ENCODE measurements at places on chromosomes 3 and 15. TPM values are rescaled to one million over a fixed set of nuclear protein-coding genes. Genes with fewer than 3 reads are reported as not detected.

GRCh38 chr3:159839561-159840379 is 148.9 kb upstream of the IL12A start:
- no peaks in the 10 kb centered on the region for H3K36me3 ChIP-seq
- H3K27me3 ChIP-seq: peaks cover 4% of the 10 kb centered on the region
- H3K4me3 ChIP-seq: no peak within 1 kb of the TSS
- peaks cover 9% of the 10 kb centered on the region for H3K4me1 ChIP-seq

GRCh38 chr3:112561484-112561733 is 353 bp downstream of the ATG3 start:
- H3K27me3 ChIP-seq: no peaks in the 10 kb centered on the region
- peak overlapping the region; percentile 99 for H3K27ac ChIP-seq
- H3K36me3 ChIP-seq: no peaks in the 10 kb centered on the region
- H3K4me3 ChIP-seq: peak overlapping the region; percentile 67

GRCh38 chr15:56053046-56053400 is 59.6 kb upstream of the NEDD4 start:
- no peaks in the 10 kb centered on the region for H3K36me3 ChIP-seq
- no peak overlapping the region for H3K27ac ChIP-seq
- no peaks in the 10 kb centered on the region for H3K27me3 ChIP-seq
- DNase-seq: no peak
- no peaks in the 10 kb centered on the region for H3K4me1 ChIP-seq

- DNase-seq: no peak
- no peak overlapping the region for H3K27ac ChIP-seq
- no peaks in the 10 kb centered on the region for H3K27me3 ChIP-seq
Measured at GRCh38 chr15:25741256-25741580, 121.9 kb downstream of the ATP10A start.

DNA sequence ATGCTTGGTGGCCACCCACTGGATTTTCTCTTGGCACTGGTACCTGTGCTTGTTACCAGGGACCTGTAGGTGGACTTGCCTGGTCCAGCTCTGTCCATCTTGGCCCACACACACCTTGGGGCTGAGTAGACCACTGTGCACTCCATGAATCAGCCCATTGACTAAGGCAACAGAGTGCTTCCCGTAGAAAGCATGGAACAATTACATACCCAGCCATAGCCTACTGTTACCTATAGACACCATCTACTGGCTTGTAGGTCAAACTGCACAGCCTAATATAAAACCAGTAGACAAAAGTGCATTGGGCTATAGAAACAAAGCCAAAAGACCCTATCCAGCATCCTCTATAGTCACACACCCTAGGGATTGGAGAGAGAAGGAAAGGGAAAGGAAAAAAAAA is 378.9 kb downstream of the OTOL1 start:
- H3K4me1 ChIP-seq: no peaks in the 10 kb centered on the region
- H3K27ac ChIP-seq: no peak overlapping the region
- no peak for DNase-seq
- H3K27me3 ChIP-seq: no peaks in the 10 kb centered on the region

- peak overlapping the region; percentile 98 for H3K4me3 ChIP-seq
- H3K36me3 ChIP-seq: no peaks in the 10 kb centered on the region
- DNase-seq: peak; percentile 57
- H3K27me3 ChIP-seq: no peaks in the 10 kb centered on the region
- H3K4me1 ChIP-seq: peaks cover 62% of the 10 kb centered on the region
- peak overlapping the region; percentile 95 for H3K27ac ChIP-seq
Measured at GRCh38 chr15:75203017-75203907, 1.6 kb downstream of the C15orf39 start.

- DNase-seq: no peak
- no peaks in the 10 kb centered on the region for H3K27me3 ChIP-seq
- H3K36me3 ChIP-seq: no peaks in the 10 kb centered on the region
- no peaks in the 10 kb centered on the region for H3K4me1 ChIP-seq
- H3K4me3 ChIP-seq: no peak overlapping the region
Measured at GRCh38 chr15:70432924-70433495, 330.3 kb downstream of the UACA start.

- H3K4me3 ChIP-seq: no peak overlapping the region
- H3K27me3 ChIP-seq: no peaks in the 10 kb centered on the region
- H3K36me3 ChIP-seq: no peaks in the 10 kb centered on the region
- DNase-seq: no peak
Measured at GRCh38 chr15:78179906-78180305, 30.7 kb downstream of the IDH3A start.

GRCh38 chr15:71780115-71780976 is 30.0 kb upstream of the NR2E3 start:
- peak; percentile 31 for DNase-seq
- H3K27ac ChIP-seq: peak overlapping the region; percentile 5
- H3K36me3 ChIP-seq: no peaks in the 10 kb centered on the region
- no peaks in the 10 kb centered on the region for H3K4me1 ChIP-seq

- H3K27ac ChIP-seq: no peak overlapping the region
- no peak overlapping the region for H3K4me3 ChIP-seq
- no peaks in the 10 kb centered on the region for H3K4me1 ChIP-seq
- no peak for DNase-seq
Measured at GRCh38 chr3:169390271-169390670, 273.2 kb downstream of the MECOM start.

- H3K27ac ChIP-seq: no peak overlapping the region
- H3K4me1 ChIP-seq: peaks cover 45% of the 10 kb centered on the region
- H3K27me3 ChIP-seq: no peaks in the 10 kb centered on the region
- no peaks in the 10 kb centered on the region for H3K36me3 ChIP-seq
- H3K4me3 ChIP-seq: no peak overlapping the region
Measured at GRCh38 chr3:186788482-186789370, 5.3 kb downstream of the EIF4A2 start.

GRCh38 chr3:103937094-103937493 is 1429.6 kb upstream of the ALCAM start:
- no peaks in the 10 kb centered on the region for H3K4me1 ChIP-seq
- H3K27ac ChIP-seq: no peak overlapping the region
- no peak for DNase-seq

DNA sequence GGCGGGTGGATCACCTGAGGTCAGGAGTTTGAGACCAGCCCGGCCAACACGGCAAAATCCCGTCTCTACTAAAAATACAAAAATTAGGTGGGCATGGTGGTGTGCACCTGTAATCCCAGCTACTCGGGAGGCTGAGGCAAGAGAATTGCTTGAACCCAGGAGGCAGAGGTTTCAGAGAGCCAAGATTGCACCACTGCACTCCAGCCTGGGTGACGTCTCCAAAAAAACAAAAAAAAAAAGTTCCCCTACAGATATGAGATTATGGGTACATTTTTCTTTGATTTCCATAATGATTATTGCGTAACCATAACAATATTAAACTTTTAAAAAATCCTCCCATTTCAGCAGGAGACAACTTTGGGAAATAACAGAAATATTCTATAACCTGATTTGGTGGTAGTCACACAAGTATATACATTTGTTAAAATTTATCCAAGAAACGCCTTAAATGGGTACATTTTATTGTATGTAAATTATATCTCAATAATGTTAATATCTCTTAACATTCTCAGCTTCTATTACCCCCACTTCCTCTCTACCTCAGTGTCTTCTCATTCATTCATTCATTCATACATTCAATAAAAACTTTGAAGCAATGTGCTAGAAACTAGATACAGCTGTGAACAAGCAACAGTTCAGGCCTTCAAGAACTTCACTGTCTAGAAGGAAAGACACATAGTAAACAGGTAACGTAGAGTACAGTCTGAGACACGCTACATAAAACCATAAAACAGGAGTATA is 6.6 kb downstream of the UBR1 start:
- no peak overlapping the region for H3K4me3 ChIP-seq
- no peak for DNase-seq
- no peak overlapping the region for H3K27ac ChIP-seq
- H3K36me3 ChIP-seq: peaks cover 13% of the 10 kb centered on the region

The UBAP1L gene
- total RNA-seq: 2.9 TPM

The SLC22A13 gene
- 0.25 TPM for total RNA-seq

The COL6A5 gene
- not detected for total RNA-seq

The SLC6A11 gene
- total RNA-seq: not detected

The ISLR2 gene
- 2.6 TPM for total RNA-seq

The GOLGA6A gene
- not detected for total RNA-seq

The GOLGA6L10 gene
- 0.14 TPM for total RNA-seq

The GHSR gene
- not detected for total RNA-seq

The BTLA gene
- total RNA-seq: 0.13 TPM

The GPR149 gene
- not detected for total RNA-seq

Data from adrenal gland (tissue), 19 donors.